GM23248 (cell line): ENCODE measurements at places on chromosomes 3 and 15.

DNA sequence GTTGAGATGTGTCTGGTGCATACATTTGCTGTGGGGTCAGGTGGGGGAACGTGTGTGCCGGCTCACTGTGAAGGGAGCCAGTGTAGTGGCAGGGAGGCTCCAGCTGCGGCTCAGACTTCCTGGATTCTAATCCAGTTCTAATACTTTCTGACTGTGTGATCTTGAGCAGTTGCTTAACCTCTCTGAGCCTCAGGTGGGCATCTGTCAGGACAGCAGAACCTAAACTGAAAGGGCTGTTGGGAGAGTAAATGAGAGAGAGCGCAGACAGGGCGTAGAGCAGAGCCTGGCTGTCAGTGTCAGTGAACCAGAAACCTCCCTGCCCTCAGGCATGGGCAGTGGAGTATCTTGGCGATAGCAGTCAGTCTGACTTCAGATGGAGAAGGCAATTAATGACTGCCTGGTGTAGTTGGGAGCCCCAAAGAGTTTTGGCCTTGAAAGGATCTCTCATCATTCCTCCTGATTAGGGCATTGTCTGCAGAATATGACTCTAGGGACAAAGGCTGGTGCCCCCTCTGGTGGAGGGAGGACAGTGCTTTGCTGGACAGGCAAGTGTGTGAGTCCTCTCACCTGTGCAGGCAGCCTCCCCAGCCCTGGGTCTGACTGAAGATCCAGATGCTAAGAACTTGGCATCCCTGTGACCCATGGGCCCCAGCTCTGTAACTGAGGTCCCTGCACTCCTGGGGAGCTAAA lies 9.6 kb downstream of the KBTBD13 start:
- DNase-seq: peak; percentile 50

DNA sequence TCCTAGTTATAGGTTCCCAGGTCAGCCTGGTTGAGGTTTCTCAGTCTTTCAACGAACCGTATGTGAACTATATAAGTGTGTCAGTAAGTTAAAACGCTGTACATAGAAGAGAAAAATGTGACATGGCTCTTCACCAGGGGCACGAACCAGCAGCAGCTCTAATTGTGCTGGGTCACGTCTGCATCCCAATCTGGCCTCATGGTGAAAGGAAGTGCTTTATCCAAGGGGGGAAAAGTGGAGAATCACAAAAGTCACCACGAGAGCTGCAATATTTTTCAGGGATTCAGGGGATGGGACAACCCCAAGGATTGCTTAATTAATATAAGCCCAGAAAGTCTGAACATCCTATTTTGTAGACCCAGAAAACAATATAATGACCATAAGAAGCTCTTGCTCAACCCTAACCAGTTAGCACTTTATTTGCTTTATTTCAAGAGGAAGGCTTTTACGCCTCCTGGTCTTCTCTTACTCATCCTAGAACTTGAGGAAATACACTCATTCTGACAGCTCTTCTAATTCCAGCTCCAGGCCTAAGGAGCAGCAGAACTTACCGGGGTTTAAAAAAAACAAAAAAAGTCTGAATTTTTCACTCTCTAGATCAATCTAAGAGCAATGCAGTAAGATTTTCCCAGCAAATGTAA lies 16.5 kb downstream of the ANXA2 start:
- DNase-seq: peak; percentile 88

- no peak for DNase-seq
Measured at GRCh38 chr3:73664389-73664788, 39.6 kb upstream of the PDZRN3 start.

GRCh38 chr3:120419797-120420196 lies 31.0 kb downstream of the FSTL1 start:
- no peak for DNase-seq

- DNase-seq: no peak
Measured at GRCh38 chr3:168512802-168513201, 417.1 kb upstream of the GOLIM4 start.

GRCh38 chr15:83670672-83671229 lies 16.8 kb downstream of the ADAMTSL3 start:
- DNase-seq: no peak

- no peak for DNase-seq
Measured at GRCh38 chr15:43519196-43519595, 1.8 kb downstream of the MAP1A start.

GRCh38 chr3:123789160-123789559 lies 95.0 kb downstream of the MYLK start:
- DNase-seq: no peak

GRCh38 chr15:98167722-98168268 lies 207.3 kb downstream of the ARRDC4 start:
- no peak for DNase-seq
